CD8-positive, alpha-beta memory T cell (primary cell): ENCODE measurements at places on chromosomes 5 and 9. TPM values are rescaled to one million over a fixed set of nuclear protein-coding genes. Genes with fewer than 3 reads are reported as not detected.

Gene FGD3
- 54.6 TPM for total RNA-seq

Gene HARS2
- 29.4 TPM for total RNA-seq

Gene ECPAS
- 86.4 TPM for total RNA-seq

Gene FRRS1L
- total RNA-seq: not detected

Gene NIPAL4
- total RNA-seq: 1.1 TPM

Gene LMX1B
- not detected for total RNA-seq

Gene PLAC8L1
- total RNA-seq: 0.53 TPM

Gene COL5A1
- 0.02 TPM for total RNA-seq

Gene TGFBI
- total RNA-seq: 9.2 TPM

Gene DAPK1
- 3.7 TPM for total RNA-seq

Gene GRM6
- total RNA-seq: not detected

Gene HRCT1
- total RNA-seq: not detected

Gene DOCK2
- total RNA-seq: 155 TPM

Gene RGMB
- 5.1 TPM for total RNA-seq

Gene GNAQ
- 19.8 TPM for total RNA-seq

Gene GABRB2
- total RNA-seq: not detected

Gene FAM153A
- total RNA-seq: 5.8 TPM

DNA sequence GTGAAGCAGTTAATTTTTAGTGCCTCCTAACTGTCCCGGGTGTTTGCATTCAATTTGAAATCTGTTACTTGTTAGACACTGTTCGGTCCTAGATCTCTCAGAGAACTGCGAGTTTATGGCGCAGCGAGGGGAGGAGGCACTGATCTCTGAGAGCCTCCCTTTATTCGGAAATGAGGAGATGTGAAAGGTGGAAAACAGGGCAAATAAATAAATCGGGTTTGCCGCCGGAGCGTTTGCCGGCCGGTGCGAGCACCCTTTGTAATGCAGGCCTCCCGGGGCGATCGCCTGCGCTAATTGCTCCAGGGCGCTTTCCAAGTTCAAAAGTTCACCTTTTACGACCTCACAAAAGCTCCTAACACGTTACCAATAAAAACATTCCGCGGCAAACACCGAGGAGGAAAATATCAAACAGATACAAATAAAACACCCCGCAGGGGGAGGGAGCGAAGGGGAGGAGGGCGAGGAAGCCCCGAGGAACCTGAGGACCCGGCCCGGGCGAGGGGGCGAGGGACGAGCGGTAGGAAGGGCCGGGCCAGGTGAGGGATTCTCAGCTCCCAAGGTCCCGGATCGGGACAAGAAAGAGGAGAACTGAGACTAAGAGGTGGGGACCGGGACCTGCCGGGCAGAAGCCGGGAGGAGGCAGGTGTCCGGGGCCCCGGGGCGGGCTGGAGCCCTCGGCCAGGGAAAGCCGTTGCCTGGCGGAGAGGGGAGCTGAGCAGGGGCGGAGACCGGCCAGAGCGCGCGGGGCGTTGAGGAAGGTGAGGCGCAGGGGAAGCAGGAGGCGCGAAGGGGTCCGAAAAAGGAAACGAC, 1.4 kb downstream of the NR6A1 start:
- DNase-seq: no peak

DNA sequence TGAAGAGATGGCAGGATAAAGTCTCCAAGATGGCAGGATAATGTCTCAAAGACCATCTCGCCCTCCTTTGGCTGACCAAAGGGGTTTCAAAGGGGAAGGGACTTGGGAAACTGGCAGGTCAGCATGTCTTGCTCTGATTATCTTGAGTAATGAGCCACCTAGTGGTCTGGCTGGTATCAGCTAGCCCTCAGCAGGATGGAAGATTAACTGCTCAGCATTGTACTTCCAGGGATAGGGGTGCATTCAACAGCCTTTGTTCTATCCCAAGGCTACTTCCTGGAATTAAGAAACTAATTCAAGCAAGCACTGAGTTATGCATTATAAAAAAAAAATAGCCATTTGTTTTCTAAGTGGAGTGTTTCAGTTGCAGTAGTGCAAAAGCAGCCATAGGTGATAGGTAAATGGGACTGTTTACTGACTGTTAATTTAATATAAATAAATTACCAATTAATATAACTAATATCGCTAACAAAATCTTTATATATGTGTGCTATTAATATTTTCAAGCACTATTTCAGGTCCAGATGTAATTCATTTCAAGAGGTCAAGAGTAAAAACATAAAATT, 555.5 kb downstream of the CDH9 start:
- DNase-seq: no peak

- no peak for DNase-seq
These were observed 25.2 kb downstream of the CYFIP2 start for GRCh38 chr5:157290981-157291711.

GRCh38 chr5:173542964-173543363, 73.5 kb downstream of the BOD1 start:
- DNase-seq: no peak

DNA sequence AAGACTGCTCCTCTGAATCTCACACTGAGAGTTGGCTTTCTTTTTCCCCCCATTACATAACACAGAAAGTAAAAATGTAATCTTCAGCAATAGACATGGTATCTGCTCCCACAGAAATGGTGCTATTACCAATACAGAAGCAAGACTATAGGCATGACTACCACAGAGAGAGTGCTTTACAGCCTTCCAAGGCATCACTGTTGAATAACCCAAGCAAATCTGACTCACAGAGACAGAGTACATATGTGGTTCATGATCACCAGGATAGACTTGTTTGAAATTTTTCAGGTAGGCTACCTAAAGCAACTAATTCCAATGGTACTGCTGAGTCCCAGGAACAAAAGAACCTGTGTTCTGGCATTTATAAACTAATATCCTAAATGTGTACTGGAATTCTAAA, 1373.4 kb upstream of the C9orf72 start:
- no peak for DNase-seq

DNA sequence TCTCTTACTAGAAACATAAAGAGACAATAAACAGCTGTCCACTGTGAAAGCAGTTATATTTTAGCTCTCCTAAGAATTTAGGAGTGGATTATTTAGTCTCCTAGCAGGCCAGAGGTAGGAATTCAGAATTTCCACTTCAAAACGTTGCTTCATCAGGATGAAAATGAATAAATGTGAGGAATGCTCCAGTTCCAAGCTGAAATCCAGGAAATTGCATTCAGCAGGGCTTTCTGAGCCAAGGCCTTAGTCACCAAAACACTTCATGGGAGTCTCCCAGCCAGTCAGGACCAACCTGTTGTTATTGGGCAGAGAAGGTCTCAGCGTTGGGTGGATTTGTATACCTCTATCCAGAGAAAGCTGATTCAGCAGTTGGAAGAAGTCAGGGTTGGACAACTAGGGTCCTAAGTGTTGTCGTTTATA, 1040.3 kb downstream of the TLE1 start:
- DNase-seq: no peak

GRCh38 chr5:150487199-150488061, 20.5 kb upstream of the NDST1 start:
- no peak for DNase-seq

- DNase-seq: no peak
These were observed 335.6 kb upstream of the ITGA1 start for GRCh38 chr5:52452098-52452497.

DNA sequence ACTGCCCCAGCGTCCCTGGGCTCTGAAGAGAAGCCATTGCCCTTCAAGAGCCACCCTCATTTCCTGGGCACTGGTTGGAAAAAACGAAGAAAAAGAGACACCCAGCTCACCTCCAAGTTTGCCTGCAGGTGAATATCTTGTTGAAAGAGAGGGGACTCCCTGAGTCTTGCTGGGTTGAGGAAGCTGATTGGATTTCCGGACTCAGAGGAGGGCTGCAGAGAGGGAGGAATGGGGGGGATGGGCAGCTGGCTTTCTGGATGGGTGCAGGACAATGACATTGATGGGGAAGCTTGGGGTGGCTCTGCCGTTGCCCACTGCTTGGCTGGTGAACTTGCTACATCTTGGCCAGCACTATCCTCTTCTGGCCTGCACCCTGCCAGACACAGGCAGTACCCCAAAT, 31.0 kb upstream of the IER5L start:
- DNase-seq: no peak

DNA sequence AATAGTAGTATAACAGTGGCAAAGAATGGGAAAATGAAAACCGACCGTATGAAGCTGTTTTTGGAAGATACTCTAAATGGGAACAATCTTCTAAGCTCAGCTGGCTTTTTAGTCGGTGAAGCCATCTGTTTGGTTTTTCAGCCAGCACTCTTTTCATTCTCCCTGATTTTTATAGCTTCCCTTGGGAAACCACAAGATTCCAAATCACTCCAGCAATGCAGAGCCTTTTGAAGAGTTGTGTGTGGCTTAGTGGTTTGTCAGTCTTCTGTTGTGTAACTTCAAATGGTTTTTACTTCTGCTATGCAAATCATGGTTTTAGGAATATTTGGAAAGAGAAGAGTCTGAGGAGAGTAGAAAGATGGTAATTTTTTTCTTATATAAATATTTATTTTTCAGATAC, 180.7 kb downstream of the KDM4C start:
- DNase-seq: no peak

- DNase-seq: no peak
These were observed 16.2 kb downstream of the PBX3 start for GRCh38 chr9:125763394-125763801.

GRCh38 chr5:141809380-141810096, 68.7 kb downstream of the PCDH1 start:
- DNase-seq: no peak

DNA sequence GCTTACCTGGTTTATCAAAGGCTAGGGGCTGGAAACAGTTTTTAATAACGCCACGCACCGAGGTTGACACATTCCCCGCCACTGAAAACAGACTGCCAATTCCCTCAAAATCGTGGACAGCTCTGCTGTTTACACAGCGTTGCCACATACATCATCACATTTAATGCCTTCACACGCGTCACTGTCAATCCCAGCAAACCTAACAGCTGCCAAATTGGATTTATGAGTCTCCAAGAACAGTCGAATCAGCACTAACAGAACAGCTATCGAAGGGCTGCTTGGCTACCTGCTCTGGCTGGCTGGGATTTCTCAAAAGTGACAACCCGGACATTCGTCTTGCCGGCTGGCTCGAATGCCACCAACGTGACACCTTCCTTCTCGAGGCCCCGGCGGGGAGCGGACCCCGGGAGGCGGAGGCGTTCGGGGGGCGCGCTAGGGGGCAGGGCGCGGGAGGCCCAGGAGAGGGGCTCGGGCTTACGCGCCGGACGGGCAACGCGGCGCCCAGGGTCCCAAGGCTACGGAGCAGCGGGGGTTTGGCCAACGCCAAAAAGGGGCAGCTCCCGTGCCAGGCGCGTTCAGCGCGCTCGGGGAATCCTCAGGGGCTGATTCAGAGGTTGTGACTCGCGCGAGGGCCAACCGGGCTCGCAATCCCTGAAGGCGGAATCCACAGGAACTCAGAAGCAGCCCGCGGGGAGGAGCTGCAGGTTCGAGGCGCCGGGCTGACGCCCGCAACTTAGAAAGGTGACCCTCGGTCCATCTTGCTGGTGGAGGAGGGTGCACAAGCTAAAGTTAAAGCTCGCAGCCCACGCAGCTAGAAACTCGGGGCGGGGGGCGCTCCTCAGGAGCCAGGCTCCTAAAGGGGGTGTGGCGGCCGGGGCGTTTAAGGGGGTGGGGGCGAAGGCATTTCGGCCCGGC, 1.2 kb downstream of the CDC14B start:
- DNase-seq: no peak

GRCh38 chr5:2013301-2014057, 130.8 kb upstream of the IRX4 start:
- no peak for DNase-seq

GRCh38 chr5:98205691-98206461, 567.6 kb upstream of the RGMB start:
- no peak for DNase-seq

DNA sequence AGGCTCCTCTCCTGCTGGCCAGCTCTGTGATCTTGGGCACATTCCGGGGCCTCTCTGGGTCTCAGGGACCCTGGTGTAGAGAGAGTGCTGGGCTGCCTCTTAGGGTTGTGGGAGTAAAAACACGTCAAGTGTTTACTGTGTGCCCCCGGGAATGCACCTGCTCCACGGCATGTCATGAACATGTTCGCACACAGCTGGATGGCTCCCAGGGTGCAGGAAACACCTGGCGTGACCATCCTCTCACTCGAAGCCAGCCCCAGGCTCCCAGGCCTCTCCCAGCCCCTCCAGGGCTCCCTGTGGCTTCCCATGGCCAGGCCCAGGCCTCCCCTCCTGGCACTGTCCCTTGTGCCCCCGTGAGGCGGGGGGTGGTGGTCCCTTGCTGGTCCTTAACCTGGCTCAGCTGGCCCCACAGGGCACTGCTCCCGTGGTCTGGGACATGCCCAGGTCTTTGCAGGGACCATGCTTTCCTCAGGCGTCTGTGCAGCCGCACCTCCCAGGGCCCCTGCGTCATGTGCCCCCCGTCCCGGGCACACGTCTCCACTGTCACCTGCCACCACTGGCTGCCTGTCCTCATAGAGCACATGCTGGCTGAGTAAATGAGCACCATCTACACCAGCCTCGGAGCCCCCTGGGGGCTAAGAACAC, 44.9 kb downstream of the SLC6A3 start:
- DNase-seq: no peak

DNA sequence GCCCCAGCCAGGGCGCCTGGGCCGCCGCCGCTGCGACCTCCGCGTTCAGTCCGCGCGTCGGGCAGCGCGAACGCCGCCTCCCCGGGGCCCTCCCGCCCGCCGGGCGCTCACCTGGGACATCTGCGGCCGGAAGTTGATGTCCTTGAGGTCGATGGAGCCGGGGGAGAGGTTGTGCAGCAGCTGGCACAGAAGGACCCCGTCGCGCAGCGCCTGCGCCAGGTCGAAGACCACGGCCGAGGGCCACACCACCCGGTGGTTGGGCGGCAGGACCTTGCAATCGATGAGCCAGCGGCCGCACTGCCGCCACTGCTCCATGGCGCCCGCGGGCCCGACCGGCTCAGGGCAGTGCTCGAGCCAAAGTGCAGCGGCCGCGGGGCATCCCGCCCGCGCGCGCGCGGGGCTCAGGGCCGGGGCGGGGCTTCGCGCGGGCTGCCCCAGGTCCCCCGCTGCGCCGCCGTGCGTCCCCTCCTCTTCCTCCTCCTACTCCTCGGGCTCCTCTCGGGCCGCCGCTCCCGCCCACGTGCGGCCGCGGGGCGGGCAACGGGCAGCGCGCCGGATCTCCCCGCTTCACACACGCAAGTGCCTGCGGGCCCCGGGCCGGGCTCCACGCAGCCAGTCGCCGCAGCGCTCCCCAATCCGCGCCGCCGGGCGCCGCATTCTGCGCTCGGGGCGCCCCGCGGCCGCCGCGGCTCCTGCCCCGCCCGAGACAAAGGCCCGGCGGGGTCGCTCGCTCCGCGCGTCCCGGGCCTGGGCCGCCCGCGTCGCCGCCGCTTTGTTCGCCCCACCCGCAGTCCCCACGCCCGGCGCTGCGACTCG, at the start of gene VAV2:
Gene VAV2, minus strand, starts transcription at position 361 of the 816 bp plus-strand sequence. Its CDS starts 46 bp downstream, at position 315.
- peak; percentile 24 for DNase-seq

DNA sequence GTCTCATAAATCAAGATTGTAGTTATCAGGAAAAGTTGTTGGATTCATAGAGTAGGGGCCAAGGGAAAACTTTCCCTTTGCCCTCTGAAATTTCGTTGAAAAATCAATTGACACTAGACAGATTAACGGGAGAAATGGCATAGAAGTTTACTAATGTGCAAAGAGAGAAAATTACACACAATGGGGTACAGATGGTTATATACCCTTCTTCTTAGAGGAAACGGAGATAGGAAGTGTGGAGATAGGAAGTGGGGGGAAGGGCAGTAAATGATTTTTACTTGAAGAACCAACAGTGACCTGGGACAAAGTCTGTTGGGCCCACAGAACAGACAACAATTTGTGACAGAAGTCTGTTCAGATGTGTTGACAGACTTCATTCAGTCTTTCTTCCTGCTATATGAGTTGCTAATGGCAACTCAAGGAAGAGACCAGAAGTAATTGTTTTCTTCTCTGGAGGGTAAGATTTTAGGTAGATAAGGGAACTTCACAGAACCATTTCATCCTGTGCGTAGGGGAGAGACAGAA, 177.9 kb downstream of the C9orf152 start:
- no peak for DNase-seq
